ENCODE measurements at places on chromosomes 13 and 19.

- no peak for DNase-seq
These were observed 6.0 kb downstream of the CKAP2 start for GRCh38 chr13:52461265-52461664.

DNA sequence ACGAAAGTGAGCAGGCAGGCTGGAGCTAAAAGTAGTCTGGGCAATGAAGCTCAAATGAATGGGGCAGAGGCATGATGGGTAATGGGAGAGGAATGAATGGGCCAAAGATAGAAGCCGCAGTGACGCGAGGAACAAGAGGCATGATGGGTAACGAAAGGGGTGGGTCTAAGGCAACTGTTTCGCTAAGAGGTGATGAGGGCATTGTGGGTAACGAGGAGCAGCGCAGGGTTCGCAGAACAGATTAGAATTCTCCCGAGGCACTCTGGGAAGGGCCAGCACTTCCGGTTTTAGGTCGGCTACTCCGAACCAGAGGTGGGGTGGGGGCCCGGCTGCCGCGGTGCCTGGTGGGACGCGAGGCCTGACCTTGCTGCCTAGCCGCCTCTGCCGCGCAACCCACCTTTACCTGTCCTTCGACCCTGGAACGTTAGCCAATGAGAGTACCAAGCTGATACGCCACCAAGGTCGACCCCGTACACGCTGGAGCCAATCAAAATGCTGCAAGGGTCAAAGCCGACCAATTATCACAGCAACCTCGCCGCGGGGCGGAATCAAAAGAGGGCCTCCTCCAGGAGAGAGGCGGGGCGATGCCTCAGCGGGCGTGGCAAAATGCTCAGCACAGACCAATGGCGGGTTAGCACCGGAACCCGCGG, 563 bp upstream of the TOMM40 start:
- peak; percentile 100 for DNase-seq

- no peak for DNase-seq
These were observed 8.8 kb downstream of the IL4I1 start for GRCh38 chr19:49887665-49888509.

GRCh38 chr13:74270018-74270417, 135.8 kb upstream of the KLF12 start:
- no peak for DNase-seq

GRCh38 chr19:39224910-39225309, 19.9 kb downstream of the IFNL3 start:
- peak; percentile 36 for DNase-seq

- DNase-seq: no peak
These were observed 136.9 kb upstream of the SPRY2 start for GRCh38 chr13:80477661-80478443.

DNA sequence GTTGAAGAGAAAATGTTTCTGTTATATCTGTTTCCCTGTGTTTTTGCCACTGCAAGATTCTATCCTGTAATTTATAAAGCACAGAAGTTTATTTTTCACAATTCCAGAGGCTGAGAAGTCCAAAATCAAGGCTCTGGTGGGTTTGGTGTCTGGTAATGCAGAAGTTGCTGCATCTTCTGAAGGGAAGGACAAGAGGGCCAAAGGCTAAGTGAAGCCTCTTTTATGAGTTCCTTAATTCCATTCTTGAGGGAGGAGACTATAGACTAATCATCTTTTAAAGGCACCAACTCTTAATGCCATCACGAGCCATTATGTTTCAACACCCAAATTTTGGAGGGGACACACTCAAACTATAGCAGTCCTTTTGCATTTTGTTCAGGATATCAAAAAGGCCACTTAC, 34.1 kb upstream of the WDFY2 start:
- no peak for DNase-seq

DNA sequence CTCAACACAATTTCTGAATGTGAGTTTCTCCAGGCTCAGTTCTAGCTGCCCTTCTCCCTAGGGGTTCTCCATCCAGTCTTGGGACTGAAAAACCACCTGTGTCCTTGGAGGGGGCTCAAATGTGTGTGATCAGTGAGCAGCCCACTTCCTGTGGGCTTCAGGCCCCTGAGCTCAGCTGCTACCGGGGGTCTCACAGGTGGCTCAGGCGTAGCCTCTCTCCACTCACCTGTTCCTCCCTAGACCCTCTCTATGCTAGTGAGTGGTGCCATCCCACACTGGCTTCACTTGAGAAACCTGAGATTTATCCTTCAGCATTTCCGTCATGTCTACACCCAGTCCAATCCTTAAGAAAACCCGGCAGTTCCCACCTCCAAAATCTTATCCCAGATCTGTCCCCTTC, 39.8 kb upstream of the GPI start:
- DNase-seq: no peak

Data from ELF-1 (cell line).